ENCODE measurements at places on chromosomes 13 and 19. TPM values are rescaled to one million over a fixed set of nuclear protein-coding genes. Genes with fewer than 3 reads are reported as not detected.

DNA sequence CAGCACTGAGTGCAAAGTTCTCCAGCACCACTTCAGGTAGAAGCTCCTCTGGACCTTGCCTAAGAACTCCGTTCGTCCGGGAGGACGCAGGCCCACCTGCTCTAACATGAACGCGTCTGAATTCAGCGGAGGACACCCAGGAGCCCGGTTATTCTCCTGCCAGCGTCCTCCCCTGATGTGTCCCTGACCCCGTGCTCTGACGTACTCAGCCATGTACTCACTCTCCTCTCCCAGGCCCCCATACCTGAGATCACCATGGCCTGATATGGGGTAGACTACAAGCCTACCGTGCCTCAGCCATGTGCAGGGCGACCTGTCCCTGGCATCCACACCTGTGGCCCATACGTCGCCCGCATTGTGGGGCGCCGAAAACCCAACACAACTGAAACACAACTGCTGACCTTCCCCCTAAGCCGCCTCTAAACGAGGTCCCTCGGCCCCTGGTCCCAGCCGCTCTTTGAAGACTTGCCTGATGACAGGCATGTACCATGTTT is 744 bp upstream of the ZNF584 start:
- no peak for DNase-seq

DNA sequence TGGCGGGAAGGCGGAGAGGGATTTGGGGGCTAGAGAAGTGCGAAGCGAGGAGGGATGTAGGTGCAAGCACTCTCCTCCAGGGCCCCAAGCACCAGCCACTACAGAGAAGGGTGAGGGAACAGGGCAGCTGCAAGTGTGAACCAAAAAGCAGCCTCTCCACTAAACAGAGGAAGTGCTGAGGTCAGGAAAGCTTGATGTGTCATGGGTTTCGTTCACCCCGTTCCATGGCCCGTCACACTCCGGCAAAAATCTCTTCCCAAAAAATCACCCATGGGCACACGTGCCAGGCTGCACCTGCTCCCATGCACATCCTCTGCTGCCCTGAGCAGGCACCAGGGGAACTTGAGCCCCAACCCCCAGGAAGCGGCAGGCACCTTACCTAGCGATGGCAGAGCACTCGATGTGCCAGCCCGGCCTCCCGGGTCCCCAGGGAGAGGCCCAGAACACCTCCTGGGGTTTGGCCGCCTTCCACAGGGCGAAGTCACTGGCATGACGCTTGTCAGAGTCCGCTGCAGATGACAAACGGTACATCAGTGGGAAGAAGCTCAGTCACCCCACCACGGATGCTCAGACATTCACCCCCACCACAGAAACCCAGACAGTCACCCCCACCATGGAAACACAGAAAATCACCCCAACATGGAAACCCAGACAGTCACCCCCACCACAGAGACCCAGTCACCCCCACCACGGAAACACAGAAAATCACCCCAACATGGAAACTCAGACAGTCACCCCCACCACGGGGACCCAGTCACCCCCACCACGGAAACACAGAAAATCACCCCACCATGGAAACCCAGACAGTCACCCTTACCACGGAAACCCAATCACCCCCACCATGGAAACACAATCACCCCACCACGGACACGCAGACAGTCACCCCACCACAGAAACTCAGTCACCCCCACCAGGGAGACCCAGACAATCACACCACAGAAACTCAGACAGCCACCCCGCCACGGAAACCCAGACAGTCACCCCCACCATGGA is 29.0 kb downstream of the CARS2 start:
- no peak for DNase-seq

DNA sequence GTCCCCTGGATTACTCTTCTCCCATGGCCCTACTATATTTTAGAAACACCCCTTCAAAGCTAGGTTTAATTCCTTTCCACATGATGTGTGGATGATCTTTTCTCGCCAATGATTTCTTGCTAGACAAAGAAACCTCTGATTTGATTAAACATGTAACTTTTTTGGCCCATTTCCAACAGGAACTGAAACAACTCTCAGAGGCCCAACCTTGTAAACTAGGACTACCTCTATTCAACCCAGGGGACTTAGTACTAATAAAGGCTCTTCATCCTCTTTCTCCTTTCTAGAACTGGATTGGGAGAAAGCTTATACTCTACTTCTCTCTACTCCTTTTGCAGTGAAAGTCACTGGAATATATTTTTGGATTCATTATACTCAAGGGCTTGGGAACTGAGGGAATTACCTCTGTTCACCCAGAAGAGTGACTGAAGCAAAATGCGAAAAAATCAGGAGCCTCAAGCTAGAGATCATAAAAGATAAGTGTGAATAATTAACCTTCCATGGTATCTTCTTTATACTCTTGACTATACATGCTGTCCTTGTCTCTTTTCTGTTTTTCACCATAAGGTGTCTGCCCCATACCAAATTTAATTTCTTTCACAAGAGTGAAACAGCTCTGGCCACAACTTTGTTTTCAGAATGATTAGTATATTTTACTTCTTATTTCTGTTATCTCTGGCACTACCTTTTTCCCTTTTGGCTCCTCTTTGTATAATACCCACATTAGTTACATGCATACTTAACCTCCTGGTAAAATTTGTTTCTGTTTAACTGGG is 977.6 kb downstream of the SLITRK5 start:
- no peak for DNase-seq

- no peak for DNase-seq
Measured at GRCh38 chr19:3697671-3698385, 2.4 kb downstream of the PIP5K1C start.

DNA sequence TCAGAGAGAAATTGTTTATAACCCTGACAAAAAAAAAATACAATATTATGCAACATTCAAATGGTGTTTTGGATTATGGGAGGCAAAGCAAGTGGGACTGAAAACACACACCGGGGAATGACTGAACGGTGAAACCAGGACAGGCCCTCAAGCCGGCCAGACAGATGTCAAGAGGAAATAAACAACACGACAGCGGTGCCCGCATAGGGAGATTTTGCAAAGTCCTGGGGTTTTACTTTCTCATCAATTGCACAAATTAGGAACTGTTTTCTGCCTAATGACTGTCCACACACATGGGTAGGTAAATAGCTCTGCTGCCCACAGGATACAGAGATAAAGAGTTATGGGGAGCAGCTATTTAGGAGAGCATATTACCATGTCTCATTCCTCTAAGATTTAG is 134.5 kb downstream of the IRS2 start:
- no peak for DNase-seq

DNA sequence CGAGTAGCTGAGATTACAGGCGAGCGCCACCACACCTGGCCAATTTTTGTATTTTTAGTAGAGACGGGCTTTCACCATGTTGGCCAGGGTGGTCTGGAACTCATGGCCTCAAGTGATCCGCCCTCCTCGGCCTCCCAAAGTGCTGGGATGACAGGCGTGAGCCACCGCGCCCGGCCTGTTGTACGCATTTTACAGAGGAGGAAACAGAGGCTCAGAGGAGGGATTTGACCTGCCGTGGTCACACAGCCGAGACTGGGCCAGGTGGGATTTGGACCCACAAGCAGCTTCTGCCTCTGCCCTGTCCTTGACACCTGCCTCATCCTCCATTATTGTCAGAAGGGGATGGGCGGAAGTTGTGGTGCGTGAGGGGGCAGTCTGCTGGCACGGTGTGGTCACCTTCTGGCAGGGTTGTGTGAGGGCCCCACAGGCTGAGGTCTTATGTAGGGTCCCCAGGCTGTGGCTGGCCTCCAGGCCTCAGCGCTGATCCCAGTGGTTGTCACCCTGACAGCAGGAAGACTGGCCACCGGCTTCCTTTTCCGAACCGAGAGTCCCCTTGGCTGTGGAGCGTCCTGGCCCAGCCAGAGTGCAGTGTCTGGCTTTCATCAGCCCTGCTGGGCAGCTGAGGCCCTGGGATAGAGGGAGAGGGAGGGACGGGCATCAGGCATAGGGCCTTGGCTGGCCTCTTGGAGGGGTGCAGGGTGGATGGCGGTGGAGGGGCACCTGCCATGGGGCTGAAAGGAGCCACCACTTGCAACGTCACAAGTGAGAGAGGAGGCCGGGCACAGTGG is 20.3 kb downstream of the NFIC start:
- DNase-seq, result no peak

DNA sequence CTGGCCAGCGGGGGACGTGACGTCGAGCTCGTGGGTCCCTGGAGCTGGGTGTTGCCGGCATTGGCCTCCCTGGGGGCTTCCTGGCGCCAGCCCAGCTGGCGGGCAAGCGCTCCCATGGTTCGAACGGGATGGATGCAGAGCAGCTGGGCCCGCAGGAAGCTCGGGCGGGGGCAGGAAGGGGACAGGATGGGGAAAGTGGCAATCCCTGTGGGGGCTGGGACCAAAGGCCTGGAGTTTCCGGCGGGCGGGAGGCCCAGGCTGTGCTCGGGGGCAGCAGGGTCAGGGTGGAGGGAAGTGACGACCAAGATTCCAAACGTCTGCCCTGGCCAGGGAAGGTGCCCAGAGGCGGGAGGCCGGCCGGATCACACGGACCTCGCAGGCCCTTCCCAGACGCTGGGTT is 19.3 kb downstream of the PALM start:
- DNase-seq, result no peak

Gene PCDH9
- total RNA-seq, result 0.17 TPM

Gene PSG3
- not detected for total RNA-seq

Gene ACER1
- total RNA-seq, result 0.54 TPM

Gene PTGIR
- total RNA-seq, result 8.0 TPM

Gene ZNF844
- 9.1 TPM for total RNA-seq

Gene ZNF227
- total RNA-seq, result 42.2 TPM
